NCI-H146 (cell line): ENCODE measurements at places on chromosomes 1 and 21.

DNA sequence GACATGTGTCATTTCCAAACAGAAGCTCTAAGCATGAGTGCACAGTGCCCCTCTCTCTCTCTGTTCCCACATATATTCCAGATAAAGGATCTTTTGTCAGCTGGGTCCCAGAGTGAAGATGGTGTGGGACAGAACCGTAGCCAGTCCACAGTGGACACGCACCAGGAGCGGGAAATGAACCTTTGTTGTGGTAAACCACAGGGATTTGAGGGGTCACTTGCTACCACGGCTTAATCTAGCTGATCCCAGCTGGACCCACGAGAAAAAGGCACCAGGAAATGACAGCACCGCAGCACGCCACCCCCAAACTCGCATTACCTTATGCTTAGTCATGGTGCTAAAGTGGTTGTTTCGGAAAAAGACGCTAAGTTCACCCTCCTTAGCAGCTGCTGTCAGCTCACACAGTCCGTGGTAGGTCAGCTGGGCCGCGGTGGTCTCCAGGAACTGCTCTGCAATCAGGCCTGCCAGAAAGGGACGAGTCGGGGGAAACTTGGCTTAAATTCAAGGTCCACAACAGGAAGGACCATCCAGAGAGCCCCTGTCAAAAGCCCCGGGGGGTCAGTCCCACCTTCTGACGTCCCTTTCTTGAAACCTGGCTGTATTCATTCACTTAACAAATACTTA lies 7.5 kb downstream of the MINDY1 start:
- DNase-seq, result no peak

DNA sequence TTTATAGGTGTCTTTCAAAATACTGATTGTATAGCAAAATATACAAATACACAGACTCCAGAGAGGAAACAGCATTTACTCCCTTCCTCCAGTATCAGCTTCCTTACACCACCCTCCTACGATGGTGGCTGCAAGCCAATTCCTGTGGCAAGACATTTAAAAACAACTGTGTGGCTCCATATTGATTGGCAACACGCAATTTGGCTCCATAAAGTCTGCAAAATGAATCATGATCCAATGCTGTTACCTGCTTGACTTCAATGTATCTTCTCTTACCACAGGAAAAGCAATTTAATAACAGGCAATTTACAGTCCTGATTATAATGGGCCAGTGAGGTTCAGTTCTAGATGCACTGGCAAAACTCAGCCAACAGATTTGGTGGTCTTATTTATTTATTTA lies 19.7 kb upstream of the ATP6V1G3 start:
- peak; percentile 6 for DNase-seq

- DNase-seq, result no peak
Measured at GRCh38 chr1:109902204-109902985, 8.3 kb upstream of the CSF1 start.

DNA sequence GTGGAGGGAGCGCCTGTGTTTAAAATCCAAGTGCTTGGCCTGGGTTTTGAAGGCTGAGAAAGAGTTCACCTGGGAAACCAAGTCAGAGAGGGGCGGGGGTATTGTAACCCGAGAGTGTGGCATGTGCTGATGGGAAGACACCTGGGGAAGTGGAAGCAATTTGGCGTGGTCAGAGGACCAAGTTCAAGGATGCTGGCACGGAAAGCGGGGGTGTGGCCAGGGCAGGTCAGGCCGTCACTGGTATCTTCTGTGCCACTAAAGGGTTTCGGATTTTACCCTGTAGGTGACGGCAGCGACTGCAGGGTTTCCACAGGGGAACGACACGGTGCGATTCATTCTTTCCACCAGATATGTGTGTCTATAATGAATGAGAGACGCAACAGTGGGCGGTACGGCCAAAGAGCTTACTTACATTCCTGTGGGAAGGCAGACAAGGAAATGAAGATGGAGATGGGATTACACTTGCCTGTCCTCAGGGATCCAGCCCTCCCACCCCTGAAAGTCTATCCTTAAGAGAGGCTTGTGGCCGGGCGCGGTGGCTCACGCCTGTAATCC lies 31.3 kb downstream of the CA6 start:
- DNase-seq, result no peak

GRCh38 chr1:239558559-239558958 lies 172.2 kb downstream of the CHRM3 start:
- no peak for DNase-seq

DNA sequence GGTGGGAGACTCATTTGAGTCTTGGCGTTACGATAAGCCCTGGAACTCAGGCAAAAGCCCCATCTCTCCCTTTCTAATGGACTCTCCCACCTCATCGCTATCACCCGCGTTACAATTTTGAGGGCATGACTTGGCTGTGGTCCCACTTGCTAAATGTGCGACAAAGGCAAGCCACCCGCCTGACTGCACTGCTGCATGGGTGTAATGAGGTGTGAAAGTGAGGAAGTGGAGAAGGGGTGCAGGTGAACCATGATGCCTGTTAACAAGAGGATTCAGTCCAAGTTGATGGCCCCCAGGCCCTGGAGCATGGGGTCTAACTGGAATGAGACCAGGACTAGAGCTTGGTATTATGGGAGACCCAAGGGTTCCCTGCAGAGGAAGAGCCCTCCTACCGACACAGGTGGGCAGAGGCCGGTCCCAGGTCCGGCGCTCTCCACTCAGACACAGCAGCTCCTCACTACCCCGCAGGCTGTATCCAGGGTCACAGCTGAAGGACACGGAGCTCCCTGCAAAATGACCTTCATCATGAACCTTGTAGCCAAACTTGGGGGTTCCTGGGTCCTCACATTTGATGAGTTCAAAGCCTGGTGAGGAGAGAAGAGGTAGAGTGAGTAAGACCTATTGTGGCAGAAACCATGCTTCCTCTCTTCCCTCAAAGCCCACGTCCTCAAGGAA lies 165.4 kb upstream of the HMGB4 start:
- DNase-seq, result no peak

DNA sequence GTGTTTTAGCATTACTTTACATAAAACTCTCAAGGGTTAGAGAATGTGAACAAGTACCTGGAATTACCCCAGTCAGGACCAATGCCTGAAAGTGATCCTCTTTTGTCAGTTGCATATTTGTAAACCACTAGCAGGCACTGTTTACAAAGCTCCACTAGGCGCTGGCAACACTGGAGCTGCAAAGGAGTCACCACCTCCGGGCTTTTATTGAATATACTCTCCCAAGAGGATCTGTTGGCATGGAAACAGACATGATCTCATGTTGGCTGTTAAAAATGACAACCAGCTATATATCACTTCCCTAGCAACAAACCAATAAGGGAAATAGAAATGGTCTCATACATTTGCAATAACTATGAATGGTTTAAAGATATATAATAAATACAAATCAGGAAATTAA lies 116.0 kb downstream of the TTLL7 start:
- DNase-seq, result peak; percentile 73

DNA sequence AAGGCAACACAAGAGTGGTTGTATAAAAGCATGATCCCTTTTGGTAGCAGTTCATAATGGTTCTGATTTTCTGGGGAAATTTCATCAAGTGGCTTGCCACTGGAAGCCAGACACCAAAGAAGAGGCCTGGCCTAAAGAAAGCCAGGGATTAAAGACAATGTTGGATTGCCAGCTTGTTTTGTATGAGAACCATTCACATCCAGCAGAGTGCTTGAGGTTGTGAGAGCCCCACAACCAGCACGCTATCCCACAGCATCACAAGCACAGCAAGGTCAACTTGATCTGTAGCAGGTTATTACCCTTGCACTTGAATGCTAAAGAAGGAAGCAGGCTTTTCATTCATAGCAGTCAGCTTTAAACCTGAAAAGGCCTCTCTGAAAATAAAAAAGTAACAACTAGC lies 399.8 kb downstream of the PLPP3 start:
- DNase-seq, result no peak

- DNase-seq, result no peak
Measured at GRCh38 chr1:115340879-115341278, 2.8 kb upstream of the NGF start.

- DNase-seq, result no peak
Measured at GRCh38 chr1:160553778-160554177, 25.5 kb downstream of the CD84 start.

GRCh38 chr1:160779626-160780397 lies 16.2 kb upstream of the LY9 start:
- no peak for DNase-seq

GRCh38 chr1:44532567-44532944 lies 127.5 kb downstream of the RNF220 start:
- no peak for DNase-seq

- no peak for DNase-seq
Measured at GRCh38 chr1:171280599-171280998, 32.3 kb downstream of the FMO1 start.

DNA sequence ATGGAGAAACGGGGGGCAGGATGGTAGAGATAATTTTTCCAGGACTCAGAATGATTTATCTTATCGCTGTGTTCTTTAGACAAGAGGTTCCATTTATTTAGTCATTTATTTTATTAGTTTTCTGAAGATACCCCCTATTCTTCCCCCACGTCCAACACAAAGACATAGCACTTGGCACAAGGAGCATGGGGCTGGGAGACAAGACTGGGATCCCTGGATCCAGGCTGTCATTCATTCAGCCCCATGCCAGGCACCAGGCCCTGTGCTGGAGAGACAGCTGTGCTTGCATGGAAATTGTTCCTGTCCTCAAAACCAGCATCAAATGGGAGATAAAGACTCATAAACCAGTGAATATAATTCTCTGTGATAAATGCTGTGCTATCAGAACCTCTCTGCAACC lies 27.1 kb upstream of the PLXNA2 start:
- no peak for DNase-seq

- DNase-seq, result no peak
Measured at GRCh38 chr1:2150801-2151200, 43.8 kb downstream of the FAAP20 start.

DNA sequence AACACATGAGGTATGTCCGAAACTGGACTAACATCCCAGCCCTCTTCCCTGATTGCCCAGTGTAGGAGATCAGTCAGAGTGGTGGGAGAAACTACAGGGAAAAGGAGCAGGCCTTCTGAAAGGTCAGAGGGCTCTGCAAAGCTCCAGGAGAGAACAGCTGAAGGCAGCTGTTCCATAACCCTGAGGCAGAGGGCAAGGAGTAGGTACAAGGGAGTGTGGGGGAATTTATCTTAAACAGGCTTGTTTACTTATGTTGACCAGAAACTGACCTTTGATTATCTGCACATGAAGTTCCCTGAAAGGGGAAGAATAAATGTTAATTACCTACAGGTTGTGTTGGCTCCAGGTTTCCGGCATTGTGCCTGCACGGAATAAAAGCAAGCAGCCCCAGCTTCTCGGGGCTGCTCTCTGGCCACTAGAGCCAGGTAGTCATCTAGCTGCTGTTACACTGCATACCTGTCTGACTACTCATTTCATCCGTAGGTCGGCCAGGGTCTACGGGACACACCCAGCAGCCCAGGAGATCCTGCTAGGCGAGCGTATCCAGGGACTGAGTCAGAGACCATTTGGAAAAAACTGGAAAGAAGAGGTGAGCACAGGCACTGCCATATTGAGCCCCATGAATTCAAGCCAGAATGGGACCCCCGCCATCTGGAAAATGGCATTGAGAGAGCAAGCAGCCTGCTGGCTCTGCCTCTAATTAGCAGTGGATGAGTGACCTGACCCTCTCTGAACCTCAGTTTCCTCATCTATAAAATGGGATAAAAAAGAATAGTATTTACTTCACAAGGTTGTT lies 14.9 kb upstream of the PAQR7 start:
- peak; percentile 33 for DNase-seq

DNA sequence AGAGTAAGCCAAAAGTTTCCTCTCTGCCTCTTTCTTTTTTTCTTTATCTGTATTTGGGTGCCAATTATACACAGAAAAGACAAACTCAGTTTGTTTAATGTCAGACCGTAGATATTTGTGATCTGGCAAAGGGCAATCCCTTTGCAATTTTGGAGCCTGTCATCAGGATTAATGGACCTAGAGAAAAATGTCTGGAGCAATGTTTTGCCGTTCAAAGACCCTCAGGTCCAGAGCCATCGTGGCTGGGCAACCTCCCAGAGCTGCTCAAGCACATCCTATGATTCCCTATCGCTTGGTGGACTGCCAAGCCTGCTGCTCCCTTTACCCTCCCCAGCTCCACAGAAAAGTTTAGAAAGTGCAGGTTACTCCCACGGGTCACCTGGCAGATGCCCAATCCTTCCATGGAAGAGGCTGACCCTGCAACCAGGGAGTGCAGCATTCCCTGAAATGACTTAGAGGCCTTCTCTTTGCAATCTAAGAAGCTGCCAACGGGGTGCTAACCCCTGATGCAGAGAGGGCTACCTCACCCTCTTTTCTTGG lies 112.5 kb upstream of the NGF start:
- no peak for DNase-seq

- peak; percentile 60 for DNase-seq
Measured at GRCh38 chr1:29124366-29125236, 898 bp upstream of the TMEM200B start.

GRCh38 chr1:187275346-187275745 lies 446.6 kb downstream of the PLA2G4A start:
- no peak for DNase-seq

DNA sequence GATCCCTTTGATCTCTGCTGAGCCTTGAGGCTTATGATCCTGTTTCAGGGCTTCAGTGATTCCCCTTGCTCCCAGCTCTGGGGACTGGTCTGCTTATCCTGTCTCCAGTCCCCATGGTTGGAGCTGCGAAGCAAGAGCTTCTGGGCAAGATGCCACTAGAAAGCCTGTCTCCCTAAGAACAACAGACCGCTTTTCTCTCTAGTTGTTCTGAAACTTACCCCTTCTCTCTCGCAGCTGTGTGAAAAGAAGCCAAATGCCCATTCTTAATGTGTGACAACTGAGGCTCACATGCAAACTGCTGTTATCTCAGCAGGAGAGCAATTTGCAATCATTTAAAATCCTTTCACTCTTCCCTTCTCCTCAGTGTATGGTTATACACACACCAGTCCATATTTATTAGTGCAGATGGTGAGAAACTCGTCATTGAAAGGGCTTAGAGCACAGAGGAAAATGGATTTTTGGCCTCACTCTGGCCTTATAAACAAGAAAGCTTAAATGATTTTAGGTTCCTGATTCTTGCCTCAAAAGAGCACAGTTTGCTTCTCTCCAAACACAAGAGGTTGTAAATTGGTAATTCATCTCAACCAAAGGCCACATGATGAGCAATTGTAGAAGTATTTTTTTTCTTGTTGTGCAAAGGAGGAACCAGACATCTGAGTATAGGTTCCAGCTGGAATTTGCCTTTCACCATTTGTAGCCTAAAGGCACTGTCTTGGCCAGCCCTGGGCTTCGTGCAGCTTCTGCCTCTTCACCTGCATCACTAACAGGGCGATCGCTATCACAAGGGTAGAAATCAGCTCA lies 179.2 kb upstream of the LMO4 start:
- DNase-seq, result peak; percentile 44

- DNase-seq, result no peak
Measured at GRCh38 chr1:175520186-175520585, 223.2 kb downstream of the TNR start.

GRCh38 chr1:6343506-6344405 lies 49.8 kb downstream of the ACOT7 start:
- peak; percentile 20 for DNase-seq
